Erythroblast (primary cell): ENCODE measurements at places on chromosomes 12 and 14.

GRCh38 chr14:77659831-77660230, 43.4 kb upstream of the SPTLC2 start:
- no peak for DNase-seq

DNA sequence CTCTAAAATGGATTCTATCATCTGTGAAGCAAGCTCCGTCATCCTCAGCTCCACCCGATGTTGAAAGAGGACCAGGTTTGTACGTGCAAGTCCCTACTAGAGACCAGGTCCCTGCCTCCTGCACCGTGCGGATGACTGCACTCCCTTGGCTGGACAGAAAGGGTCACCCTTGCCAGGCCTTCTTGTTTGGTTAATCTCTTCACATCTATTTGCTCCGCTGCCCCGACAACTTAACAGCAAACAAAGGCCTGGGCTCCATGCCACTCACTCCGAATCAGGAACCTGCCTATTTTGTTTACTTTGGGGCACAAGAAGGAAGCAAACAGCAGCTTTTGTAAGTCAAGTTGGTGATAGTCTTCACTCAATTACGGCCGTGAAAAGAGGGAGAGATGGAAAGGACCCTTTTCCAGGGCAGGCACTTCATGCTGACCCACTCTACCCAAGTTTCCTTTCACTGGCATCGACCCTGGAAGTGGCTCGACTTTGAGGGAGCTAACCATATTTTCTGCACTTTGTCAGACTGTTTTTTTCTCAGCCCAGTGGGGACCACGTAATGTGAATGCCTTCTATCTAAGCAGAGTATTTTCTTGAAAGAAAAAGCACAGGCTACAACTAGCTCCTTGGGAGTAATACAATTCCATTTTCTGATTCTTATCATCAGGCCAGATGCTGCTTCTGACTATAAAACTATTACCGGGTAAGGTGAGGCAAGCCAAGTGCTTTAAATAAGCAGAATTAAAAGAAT, 202.6 kb downstream of the FOXN3 start:
- no peak for DNase-seq

- no peak for DNase-seq
Measured at GRCh38 chr12:31527083-31527482, 63.9 kb downstream of the DENND5B start.

GRCh38 chr12:118874698-118875548, 106.4 kb upstream of the SRRM4 start:
- no peak for DNase-seq

DNA sequence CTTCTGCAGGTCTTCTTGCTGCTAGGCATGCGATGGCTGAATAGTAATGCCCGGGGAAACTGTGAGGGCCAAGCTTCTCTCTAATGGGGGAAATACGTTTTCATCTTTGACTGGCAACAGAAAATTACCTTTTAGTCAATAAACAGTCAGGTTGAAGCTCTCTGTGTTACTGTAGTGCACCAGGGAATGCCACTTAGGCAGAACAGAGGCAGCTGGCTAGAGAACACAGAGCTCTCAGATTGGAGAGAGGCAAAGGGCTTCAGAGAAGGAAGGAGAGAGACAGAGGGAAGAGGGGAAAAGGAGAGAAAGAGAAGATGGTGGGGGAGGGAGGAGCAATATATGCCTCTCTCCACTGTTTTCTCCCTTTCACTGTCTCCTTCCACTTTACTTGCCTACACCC, 6.7 kb downstream of the HSD17B6 start:
- DNase-seq = no peak

- no peak for DNase-seq
Measured at GRCh38 chr12:59040043-59040442, 119.7 kb upstream of the LRIG3 start.

DNA sequence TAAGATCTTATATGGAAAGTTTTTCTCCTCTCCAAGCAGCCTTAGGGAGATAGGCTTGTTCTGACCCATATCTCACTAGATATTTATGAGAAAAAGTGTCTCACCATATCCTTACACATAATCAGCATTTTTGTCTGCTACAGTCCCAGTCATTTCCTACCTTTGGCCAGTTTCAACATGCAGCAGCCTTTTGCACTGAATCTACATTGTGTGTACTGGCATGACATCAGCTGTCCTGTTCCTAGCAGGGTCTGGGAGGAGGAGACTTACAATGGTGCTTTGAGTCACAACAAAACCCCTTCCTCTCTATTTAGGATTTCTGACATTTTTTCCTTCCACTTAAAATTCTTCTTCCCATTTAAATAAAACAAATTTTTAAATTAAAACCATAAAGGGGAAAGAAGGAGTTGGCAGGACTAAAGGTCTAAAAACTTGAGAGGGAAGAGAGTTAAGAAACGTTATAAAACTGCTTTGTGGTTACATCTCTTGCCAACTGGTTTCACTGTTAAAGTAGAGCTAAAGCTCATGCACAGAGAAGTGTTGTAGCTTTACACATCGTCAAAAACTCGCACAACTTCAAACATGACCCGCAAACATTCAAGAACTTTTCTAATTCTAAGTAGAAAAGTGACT, 53.3 kb upstream of the CERS5 start:
- DNase-seq = no peak

DNA sequence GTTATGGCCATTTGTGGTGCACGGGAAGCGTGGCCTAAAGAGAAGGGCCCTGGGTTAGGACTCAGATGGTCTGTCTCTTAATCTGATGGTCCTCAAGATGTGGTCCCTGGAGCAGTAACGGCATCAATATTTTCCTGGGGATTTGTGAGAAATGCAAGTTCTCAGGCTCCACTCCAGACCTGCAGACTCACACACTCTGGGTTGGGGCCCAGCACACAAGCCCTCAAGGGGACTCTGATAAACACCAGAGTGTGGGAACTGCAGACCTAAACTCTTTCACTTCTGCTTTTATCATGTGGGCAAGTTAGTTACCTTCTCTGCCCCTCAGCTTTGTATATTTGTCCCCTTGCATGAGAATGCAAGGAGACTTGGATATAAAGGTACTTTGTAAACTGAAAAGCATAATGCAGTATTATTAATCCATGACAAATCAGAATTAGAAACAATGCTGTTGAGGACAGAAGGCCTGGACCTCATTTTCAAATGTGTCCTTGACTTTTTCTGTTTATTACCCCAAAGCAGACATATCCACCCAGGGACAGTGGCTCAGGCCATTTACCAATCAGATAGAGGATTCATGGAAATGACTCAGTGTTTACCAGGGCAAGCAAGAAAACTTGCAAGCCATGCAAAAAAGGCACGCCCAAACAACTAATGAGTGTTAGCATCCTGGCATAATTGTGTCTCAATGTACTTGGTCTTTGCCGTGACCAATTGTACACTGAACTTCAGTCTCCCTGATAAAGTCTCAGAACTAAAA, 157.0 kb downstream of the ASCL1 start:
- DNase-seq = no peak

GRCh38 chr14:77369285-77369684, 7.6 kb downstream of the TMED8 start:
- no peak for DNase-seq

GRCh38 chr14:86521843-86522242, 991.9 kb downstream of the FLRT2 start:
- DNase-seq = no peak

GRCh38 chr12:53214687-53215455, 7.8 kb upstream of the ITGB7 start:
- no peak for DNase-seq

- no peak for DNase-seq
Measured at GRCh38 chr12:6205144-6205539, 4.9 kb downstream of the CD9 start.

GRCh38 chr12:120979220-120979861, 998 bp downstream of the HNF1A start:
- DNase-seq = no peak

DNA sequence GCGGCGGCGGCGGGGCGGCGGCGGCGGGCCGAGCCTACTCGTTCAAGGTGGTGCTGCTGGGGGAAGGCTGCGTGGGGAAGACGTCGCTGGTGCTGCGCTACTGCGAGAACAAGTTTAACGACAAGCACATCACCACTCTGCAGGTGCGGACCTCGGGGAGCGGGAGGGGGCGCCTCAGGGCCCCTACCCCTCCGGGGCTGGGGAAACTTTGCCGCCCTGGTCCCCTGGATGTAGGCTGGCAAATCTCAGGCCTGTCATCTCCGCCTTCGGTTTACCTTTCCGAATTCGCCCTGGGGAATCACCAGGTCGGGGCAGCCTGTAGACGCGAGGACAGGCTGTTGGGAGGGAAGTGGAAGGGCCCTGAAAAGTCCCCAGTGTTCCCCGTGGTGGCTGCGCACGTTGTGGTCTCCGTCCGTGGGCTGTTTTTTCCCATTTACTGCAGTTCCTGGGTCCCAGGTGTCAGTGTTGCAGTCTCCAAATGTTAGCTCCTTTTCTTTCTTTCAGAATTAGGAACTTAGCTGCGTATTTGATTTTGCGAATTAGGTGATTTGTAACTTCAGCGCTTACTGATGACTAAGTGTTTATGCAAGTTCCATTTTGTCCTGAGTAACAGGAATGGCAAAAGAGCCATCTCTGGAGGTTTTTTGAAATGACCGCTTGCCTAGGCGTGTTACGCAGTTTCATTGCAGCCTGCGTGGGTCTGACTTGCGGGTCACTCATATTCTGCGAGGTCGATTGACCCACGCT, 656 bp downstream of the RAB21 start:
- DNase-seq = peak; percentile 83

GRCh38 chr14:63770187-63770807, 42.4 kb upstream of the SGPP1 start:
- peak; percentile 74 for DNase-seq

DNA sequence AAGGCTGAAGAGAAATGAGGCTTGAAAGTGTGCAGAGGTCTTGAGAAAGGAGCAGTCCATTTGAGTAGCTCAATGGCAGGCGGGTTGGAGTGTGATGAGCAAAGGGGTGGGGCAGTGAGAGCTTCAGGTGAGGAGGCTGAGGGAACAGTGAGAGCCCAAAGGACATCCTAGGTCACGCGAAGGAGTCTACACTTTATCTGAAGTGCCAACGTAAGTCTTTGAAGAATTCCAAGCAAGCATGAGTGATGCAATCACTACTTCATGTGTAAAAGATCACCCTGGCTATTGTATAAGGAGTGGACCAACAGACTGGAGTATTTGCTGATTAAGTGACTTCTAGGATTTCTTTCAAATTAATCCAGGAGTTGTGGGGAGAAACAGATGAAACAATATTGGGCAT, 159.9 kb upstream of the HIF1A start:
- DNase-seq = no peak

GRCh38 chr12:57615637-57616036, 4.4 kb downstream of the ARHGEF25 start:
- DNase-seq = no peak

DNA sequence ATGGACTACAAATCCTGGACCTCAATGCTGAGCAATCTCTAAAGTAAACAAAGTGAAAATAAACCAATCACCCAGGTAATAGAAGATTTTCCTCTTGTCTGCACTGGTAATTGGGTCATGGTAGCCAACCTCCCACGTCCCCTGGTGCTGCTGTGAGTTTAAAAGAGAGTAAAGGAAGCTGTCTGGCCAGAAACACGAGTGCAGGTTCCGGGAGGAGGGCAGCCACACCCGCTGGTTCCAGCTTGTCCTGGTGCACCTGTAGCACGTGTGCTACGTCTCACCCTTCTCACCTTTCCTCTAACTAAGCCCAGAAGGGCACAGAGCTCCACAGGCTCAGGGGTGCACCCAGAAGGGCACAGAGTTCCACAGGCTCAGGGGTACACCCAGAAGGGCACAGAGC, 5.4 kb downstream of the CRACR2A start:
- no peak for DNase-seq

GRCh38 chr14:75079521-75079920, 10.1 kb downstream of the ZC2HC1C start:
- DNase-seq = no peak

GRCh38 chr14:21537090-21537424, 10.9 kb upstream of the SALL2 start:
- no peak for DNase-seq
